ENCODE measurements at places on chromosomes 2 and 18.

GRCh38 chr2:98388601-98389250, 42.5 kb downstream of the CNGA3 start:
- no peak for DNase-seq

- no peak for DNase-seq
These were observed 1035.4 kb upstream of the ZEB2 start for GRCh38 chr2:145555360-145555759.

DNA sequence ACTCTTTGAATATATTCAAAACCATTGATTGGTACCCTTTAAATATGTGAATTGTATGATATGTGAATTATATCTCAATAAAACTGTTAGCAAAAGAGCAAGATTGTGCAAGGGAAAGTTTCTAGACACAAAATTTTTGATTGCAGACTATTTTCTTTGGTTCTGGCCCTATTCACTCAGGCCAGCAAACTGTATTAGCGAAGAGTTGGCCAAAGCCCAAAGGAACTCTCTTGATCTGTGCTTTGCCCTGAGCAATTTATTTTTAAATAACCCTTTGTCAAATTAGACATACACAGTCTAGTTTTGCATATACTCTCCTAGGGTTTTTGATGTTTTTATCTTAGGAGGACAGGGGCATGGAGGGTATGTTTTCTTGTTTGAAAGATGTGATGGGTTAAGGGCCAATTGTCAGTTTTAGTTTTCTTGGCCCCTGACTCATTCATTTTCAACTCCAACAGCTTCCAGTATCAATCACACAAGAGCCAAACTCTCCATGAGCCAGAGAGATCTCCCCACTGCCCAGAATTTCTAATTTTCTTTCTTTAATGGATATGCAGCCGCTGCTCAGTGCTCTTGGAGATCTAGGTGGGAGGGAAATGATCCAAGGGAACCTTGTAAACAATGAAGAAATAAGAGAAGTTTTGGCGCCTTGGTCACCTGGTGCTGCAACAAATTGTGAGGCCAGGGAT, 231.5 kb downstream of the SRBD1 start:
- no peak for DNase-seq

GRCh38 chr2:11968521-11968920, 222.1 kb downstream of the LPIN1 start:
- DNase-seq: no peak

DNA sequence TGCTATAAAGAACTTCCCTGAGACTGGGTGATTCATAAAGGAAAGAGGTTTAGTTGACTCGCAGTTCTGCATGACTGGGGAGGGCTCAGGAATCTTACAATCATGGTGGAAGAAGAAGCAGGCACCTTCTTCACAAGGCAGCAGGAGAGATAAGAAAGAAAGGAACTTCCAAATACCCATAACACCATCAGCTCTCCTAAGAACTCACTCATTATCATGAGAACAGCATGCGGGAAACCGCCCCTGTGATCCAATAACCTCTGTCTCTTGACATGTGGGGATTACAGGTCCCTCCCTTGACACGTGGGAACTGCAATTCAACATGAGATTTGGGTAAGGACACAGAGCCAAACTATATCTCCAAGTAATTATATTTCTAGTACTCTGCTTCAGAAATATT, 163.8 kb upstream of the CDH20 start:
- DNase-seq: no peak

GRCh38 chr2:190119257-190119656, 56.7 kb upstream of the MSTN start:
- no peak for DNase-seq

GRCh38 chr2:70525032-70525431, 28.6 kb downstream of the TGFA start:
- no peak for DNase-seq

GRCh38 chr18:69759046-69759445, 188.6 kb downstream of the CD226 start:
- no peak for DNase-seq

GRCh38 chr2:203683932-203684556, 22.4 kb upstream of the CD28 start:
- no peak for DNase-seq

DNA sequence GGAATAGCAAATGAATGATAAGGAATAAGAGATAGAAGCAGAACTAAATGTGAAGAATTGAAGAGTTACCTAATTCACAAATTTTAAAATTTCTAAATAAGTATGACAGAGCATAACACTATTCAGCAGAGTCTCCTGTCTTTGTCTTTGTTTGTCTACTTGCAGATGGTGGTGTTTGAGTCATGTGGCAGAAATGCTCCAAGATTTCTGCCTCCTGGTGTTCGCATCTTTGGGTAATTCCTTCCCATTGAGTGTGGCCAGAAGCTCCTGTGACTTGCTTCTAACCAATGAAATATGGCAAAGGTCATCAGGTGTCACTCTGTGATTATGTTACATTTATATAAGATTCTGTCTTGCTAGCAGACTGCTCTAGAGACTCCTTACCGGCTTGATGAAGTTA, 45.6 kb upstream of the GALNT3 start:
- DNase-seq: no peak

DNA sequence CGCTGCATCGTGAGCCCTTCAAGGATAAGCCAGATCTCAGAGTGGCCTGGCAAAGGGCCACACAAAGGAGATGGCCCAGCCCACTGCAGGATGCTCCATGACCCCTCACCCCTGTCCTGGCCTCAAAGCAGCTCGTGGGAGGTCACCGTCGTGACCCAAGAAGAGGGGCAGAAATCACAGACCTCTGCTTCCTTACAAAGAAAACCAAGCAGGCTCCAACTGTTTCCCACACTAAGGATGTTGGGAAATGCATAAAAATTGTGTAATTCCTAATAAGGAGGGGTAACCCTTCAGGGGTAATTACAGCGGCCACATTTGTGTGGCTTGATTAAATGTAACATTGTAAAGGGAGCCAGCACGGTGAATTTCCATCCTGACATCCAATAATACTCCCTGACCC, 102.3 kb downstream of the BOD1L2 start:
- no peak for DNase-seq

- no peak for DNase-seq
These were observed 160.0 kb upstream of the GCFC2 start for GRCh38 chr2:75870651-75871137.

GRCh38 chr2:73822991-73823390, 5.8 kb upstream of the STAMBP start:
- DNase-seq: peak; percentile 7

- no peak for DNase-seq
These were observed 451.1 kb upstream of the NETO1 start for GRCh38 chr18:73318739-73319479.

- DNase-seq: peak; percentile 5
These were observed 980 bp upstream of the PDE6D start for GRCh38 chr2:231781798-231782726.

DNA sequence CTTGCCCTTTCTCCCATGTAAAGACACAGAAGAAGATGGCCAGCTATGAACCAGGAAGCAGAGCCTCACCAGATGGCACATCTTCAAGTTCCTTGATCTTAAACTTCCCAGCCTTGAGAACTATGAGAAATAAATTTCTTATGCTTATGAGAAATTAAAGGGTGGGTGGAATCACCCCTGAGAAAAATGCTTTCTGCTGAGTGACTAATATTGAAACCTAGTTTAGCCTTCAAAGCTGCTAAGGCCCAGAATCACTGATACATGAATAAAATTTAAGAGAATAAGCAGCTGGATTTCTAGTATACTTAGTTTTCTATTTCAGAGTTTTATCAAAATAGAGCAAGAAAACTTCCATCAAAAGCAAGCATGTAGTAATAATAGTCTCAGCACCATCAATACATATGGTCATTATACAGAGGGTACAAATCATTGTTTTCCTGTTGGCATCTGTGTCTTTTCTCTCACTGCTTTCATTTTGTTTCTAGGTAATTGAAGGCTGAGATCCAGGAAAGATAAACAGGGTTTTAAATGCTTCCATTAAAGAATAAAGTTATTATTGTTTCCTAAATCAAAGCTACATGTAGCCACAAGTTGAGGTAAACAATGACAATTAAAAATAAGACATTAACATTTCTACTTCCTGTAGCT, 53.3 kb upstream of the COL5A2 start:
- DNase-seq: no peak

DNA sequence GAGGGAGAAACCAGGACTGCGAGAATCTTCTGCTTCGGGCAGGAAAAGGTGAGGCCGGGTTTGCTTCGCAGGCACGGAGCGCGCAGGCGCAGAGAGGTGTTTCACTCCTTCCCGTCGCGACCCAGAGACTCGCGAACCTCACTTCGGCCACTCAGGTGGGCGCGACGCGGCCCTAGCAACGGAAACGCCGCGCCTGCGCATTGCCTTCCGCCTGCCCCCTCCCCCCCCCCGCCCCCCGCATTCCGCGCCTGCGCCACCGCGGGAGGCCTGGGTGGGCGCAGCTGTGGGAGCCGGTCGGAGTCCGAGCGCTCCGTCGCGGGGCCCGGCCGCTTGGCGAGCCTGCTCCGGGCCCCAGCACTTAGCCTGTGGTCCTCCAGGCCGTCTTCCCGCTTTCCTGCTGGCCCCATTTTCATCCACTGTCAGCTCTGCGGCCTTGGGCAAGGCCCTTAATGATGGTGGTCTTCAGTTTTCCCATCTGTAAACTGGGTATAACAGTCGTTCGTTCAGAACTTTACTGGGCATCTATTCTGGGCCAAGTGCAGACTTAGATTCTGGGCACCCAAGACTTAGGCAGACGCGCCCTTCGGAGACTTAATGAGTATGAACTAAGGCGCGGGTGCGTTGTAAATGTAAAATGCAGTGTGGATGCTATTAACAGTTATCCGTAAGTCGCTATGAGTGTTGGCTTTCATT, 62.1 kb upstream of the ACKR3 start:
- DNase-seq: peak; percentile 44

DNA sequence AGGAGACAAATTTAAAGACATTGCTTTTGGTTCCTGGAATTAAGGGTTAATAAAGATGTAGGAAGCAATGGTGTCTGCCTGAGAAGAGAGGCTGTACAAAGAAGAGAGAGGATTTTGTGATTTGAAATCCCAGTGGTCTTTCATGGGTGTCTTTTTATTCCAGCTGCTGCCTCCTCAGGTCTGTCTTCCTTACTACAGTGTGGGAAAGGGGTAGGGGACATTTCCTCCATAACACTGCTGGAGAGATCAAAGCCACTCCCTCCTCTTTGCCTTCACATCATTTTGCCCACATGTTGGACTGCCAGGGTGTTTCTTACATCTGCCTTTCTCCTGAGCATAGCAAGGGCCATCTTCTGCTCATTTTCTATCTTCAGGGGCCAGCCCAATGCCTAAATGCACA, 348.5 kb downstream of the EN1 start:
- DNase-seq: no peak

DNA sequence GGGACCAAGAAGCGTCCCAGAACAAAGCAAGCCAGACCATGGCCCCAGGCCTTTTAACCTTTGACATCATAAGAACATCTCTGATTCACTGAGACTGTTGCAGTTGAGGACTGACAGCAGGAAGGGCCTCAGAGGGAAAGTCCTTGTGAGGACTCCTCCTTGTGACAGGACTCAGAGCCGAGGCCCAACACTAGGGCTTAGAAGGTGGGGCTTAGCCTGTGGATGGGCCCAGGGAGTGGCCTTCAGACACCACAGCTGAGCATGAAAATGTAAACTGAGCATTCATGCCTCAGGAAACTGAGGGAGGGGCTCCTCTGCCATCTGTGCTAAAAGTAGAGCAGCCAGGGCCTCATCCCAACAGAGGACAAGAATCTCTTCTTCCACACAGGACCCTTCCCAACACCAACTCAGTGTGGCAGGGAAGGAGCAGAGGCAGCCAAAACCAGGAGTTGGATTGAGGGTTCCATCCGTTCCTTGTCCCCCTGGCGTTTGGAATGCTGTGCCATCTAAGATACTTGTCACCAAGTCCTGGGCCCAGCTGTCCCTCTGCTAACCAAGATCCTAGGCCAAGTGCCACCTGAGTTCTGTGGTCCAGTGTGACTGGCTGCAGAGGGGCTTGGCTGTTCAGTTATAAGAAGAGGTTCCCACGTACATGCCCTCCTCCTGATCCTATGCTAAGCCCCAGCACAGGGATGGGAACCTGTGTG, 37.5 kb upstream of the CAB39 start:
- no peak for DNase-seq

DNA sequence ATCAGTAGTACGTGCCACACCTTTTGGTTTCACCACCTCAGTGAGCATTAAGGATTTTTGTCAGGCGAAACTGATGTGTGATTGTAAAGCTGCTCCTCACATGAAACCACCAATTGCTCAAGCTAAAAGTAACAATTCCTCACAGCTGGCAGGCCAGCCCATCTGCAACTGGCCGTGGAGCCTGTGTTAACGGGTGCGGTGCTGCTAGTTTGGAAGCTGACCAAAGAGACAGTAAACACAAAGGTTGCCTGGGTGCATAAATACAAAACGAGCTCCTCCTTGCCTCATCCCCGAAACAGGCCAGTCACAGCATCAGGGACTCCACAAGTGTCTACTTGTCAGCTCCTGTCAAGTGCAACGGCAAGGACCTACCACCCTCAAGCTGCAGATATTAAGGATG, 32.0 kb downstream of the LGALSL start:
- no peak for DNase-seq

DNA sequence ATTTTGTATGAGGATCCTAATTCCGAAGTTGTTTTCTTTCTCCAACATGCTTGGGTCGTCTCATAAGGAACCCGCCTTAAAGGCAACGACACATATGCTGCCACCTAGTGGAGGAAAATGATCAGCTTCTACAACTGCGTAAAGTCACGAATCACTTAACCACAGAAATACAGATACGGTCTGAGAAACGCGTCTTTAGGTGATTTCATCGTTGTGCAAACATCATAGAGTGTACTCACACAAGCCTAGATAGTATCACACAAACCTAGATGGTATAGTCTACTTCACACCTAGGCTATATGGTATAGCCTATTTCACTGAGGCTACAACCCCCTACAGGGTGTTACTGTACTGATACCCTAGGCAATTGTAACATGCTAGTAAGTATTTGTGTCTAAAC, 13.1 kb downstream of the GNLY start:
- DNase-seq: peak; percentile 86

DNA sequence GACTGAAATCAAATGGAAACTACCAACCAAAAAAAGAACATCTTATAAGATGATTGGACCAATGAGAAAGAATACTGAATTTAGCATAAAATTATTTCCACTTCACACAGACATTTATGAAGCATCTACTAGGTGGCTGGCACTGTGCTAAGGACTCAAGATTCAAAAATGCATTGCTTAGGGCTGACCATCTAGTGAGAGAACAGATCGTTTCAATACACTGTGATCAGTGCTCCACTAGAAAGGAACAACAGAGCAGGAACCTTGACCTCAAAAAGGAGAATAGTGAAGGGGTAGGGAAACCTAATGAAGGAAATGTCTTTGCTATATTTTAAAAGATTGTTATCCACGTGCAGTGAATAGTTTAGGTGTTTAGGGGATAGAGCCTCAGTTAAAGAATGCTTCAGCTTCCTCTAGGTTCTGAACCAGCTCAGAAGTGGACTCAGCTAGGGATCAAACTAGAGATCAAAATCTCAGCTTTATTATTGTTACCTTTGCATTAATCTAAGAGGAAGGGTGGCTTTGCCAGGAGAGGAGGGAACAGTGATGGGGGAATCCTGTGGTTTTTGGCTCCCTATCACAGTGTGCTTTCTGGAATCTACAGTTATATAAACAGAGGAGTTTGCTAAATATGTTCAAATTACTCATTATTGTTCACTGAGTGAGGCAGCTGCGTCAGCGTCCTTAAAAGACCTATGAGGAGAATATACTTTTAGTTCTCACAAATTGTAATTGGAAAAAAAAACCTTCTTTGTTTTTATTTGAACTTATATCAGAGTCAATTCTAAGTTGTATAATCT, 16.2 kb upstream of the BBS5 start:
- DNase-seq: no peak

GRCh38 chr2:171909266-171909665, 13.0 kb upstream of the HAT1 start:
- DNase-seq: no peak
